ENCODE measurements at places on chromosomes 7 and 10. TPM values are rescaled to one million over a fixed set of nuclear protein-coding genes. Genes with fewer than 3 reads are reported as not detected.
A peak's percentile ranks its signal among the peaks of the same experiment; 100 is the strongest.

DNA sequence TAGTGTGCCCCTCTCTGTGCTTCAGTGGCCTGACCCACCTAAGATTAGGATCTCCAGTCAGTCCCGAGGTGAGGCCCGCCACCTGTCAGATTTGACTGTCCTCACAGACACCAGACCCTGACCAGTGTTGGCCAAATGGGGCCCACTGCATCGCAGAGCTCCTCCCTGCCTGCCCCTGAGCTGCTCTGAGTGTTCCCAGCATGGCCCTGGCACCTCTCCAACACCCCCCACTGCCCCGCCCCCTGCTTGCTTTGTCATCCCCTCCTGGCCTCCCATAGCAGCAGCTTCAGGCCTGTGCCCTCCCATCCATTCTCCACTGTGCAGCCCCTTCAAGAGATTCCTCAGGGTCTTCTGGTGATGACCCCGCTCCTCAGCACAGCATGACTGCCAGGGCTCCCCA lies 67.6 kb downstream of the C10orf120 start:
- H3K27me3 ChIP-seq = peaks cover 5% of the 10 kb centered on the region
- DNase-seq = no peak
- H3K4me3 ChIP-seq = no peak overlapping the region
- no peaks in the 10 kb centered on the region for H3K36me3 ChIP-seq
- H3K4me1 ChIP-seq = no peaks in the 10 kb centered on the region
- no peak overlapping the region for H3K27ac ChIP-seq

KLF14 gene
- not detected for total RNA-seq

DNA sequence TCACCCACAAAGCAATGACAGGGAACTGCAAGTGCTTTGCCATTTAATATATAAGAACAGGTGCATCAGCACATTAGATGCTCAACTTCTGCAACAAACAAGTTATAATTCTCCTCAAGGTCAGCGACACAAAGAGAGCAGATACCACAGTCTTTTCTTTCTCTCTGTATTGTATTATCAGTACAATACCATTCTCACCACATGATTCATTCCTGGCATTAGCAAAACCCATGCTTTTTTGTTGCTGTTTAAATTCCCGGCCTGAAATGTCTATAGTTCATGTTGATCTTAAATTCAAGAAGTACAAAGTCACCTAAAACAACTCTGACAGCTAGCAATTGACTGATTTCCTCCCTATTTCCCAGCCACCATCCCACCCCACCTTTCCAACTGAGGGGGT lies 111.8 kb upstream of the FEZF1 start:
- no peak for DNase-seq
- no peaks in the 10 kb centered on the region for H3K4me1 ChIP-seq
- no peak overlapping the region for H3K4me3 ChIP-seq
- H3K27ac ChIP-seq = no peak overlapping the region

OPTN gene
- total RNA-seq = 48.7 TPM

CRYGN gene
- total RNA-seq = not detected

GRCh38 chr10:109780997-109781396 lies 142.3 kb downstream of the XPNPEP1 start:
- H3K27me3 ChIP-seq = no peaks in the 10 kb centered on the region
- H3K36me3 ChIP-seq = no peaks in the 10 kb centered on the region
- DNase-seq = no peak
- no peak overlapping the region for H3K4me3 ChIP-seq

HMX3 gene
- total RNA-seq = not detected

GRCh38 chr7:38105874-38106483 lies 72.1 kb upstream of the STARD3NL start:
- no peak overlapping the region for H3K4me3 ChIP-seq
- no peaks in the 10 kb centered on the region for H3K27me3 ChIP-seq
- no peak overlapping the region for H3K27ac ChIP-seq

GRCh38 chr10:112775381-112775780 lies 174.7 kb upstream of the TCF7L2 start:
- H3K4me1 ChIP-seq = peaks cover 32% of the 10 kb centered on the region
- H3K27ac ChIP-seq = peak overlapping the region; percentile 61
- no peak overlapping the region for H3K4me3 ChIP-seq
- no peaks in the 10 kb centered on the region for H3K27me3 ChIP-seq
- no peaks in the 10 kb centered on the region for H3K36me3 ChIP-seq

SPDYE2 gene
- not detected for total RNA-seq

- H3K36me3 ChIP-seq = no peaks in the 10 kb centered on the region
- H3K27me3 ChIP-seq = no peaks in the 10 kb centered on the region
- no peaks in the 10 kb centered on the region for H3K4me1 ChIP-seq
- no peak overlapping the region for H3K4me3 ChIP-seq
- no peak overlapping the region for H3K27ac ChIP-seq
These were observed 23.1 kb downstream of the PLPP4 start for GRCh38 chr10:120480065-120480600.

DNA sequence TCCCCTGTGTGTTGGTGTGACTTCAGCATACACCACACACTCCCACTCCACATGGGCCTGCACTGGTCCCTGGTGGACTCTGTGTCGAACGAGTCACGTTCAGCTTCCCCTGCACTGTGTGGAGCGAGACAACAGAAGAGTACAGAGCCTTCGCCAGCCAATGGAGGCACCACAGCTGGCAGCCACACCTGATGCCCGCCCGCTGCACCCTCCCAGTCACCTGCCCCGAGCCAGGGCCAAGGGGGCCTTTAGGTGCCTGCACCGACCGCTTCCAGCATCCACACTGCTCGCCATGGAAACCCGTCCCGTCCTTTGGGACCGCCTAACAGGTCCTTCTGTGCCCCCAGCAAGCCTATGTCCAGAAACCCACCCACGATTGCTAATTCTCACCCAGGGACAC lies 9.2 kb downstream of the FOXL3 start:
- no peak for DNase-seq
- no peaks in the 10 kb centered on the region for H3K36me3 ChIP-seq

GRCh38 chr7:99938296-99938695 lies 8.9 kb upstream of the GJC3 start:
- no peak overlapping the region for H3K27ac ChIP-seq
- H3K36me3 ChIP-seq = no peaks in the 10 kb centered on the region
- no peak overlapping the region for H3K4me3 ChIP-seq
- H3K27me3 ChIP-seq = no peaks in the 10 kb centered on the region

GRCh38 chr7:108598914-108599580 lies 29.4 kb downstream of the DNAJB9 start:
- H3K27ac ChIP-seq = no peak overlapping the region
- H3K4me1 ChIP-seq = no peaks in the 10 kb centered on the region
- DNase-seq = no peak
- no peaks in the 10 kb centered on the region for H3K36me3 ChIP-seq
- no peak overlapping the region for H3K4me3 ChIP-seq

- no peak for DNase-seq
- H3K4me1 ChIP-seq = no peaks in the 10 kb centered on the region
- no peaks in the 10 kb centered on the region for H3K36me3 ChIP-seq
- no peak overlapping the region for H3K4me3 ChIP-seq
- H3K27ac ChIP-seq = no peak overlapping the region
These were observed 83.2 kb upstream of the SGCE start for GRCh38 chr7:94739180-94739579.

CPA1 gene
- total RNA-seq = 3.8 TPM

DNA sequence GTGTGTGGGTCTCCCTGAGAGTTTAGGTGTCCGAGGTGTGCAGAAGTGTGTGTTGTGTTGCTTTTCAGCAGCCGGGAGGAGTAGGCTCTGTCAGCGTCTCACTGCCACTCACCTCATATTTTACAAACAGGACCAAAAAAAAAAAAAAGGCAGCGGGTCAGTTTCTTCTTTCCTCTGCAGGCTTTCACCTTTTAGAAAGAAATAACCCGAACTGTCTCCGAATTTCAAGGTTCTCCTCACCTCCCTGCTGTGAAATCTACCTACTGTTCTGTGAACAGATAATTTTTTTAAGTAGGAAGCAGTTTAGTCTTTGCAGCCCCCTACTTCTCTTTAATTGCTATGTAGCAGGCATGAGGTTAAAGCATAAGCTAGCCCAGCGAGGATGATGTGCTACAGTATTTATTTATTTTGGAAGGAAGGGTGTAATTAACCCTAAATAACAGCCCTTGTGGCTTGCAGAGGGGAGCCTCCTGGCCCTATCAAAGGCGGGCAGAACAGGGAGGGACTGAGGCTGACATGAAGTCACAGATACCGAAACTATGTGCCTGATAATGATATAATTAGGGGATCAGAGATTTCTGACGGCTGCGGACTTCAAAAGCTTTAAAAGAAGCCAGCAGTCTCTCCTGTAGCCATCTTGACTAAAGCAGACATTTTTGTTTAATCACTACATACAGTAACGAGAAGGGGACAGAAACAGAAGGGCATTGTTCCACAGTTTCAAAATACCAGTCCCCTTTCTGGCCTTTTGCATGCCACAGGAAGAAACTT lies 1.6 kb downstream of the BAMBI start:
- H3K4me1 ChIP-seq = peaks cover 13% of the 10 kb centered on the region
- H3K27ac ChIP-seq = peak overlapping the region; percentile 78
- H3K36me3 ChIP-seq = no peaks in the 10 kb centered on the region
- no peaks in the 10 kb centered on the region for H3K27me3 ChIP-seq
- DNase-seq = no peak

NEURL1 gene
- total RNA-seq = 4.6 TPM

DNA sequence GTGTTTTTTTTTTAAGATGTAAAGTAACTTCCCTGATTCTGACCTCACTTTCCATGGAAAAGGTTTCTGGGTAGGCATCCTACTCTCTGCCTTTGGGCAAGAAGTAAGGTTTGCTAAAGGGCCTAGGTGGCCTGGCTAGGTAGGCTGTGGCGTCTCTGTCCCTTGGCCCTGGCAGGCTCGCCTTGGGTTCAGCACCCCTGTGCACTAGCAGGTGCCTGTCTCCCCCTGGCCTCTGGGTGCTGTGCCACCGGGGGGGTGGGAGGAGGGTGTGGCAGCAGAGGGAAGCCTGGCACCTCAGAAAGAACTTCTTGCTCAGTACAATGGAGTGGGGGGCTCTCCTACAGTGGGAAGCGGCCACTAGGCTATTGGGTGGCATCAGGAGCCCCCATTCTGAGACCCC lies 14.0 kb downstream of the TECPR1 start:
- no peaks in the 10 kb centered on the region for H3K36me3 ChIP-seq
- no peak for DNase-seq
- no peaks in the 10 kb centered on the region for H3K4me1 ChIP-seq
- H3K27ac ChIP-seq = no peak overlapping the region
- H3K27me3 ChIP-seq = no peaks in the 10 kb centered on the region

All from hepatocyte (in vitro differentiated cells).